ENCODE measurements at places on chromosomes 3 and 15. TPM values are rescaled to one million over a fixed set of nuclear protein-coding genes. Genes with fewer than 3 reads are reported as not detected.

COPS2 gene
- 31.1 TPM for polyA plus RNA-seq

CYP8B1 gene
- polyA plus RNA-seq = not detected

DPPA4 gene
- 3.8 TPM for polyA plus RNA-seq

KNG1 gene
- not detected for polyA plus RNA-seq

SCAP gene
- 54.1 TPM for polyA plus RNA-seq

LSAMP gene
- polyA plus RNA-seq = not detected

BFSP2 gene
- 1.8 TPM for polyA plus RNA-seq

CIDEC gene
- not detected for polyA plus RNA-seq

ST3GAL6 gene
- polyA plus RNA-seq = not detected

GPR149 gene
- polyA plus RNA-seq = not detected

INTS14 gene
- polyA plus RNA-seq = 19.7 TPM

PAQR9 gene
- polyA plus RNA-seq = not detected

HYKK gene
- 0.49 TPM for polyA plus RNA-seq

ANKUB1 gene
- polyA plus RNA-seq = not detected

SLC12A1 gene
- polyA plus RNA-seq = not detected
